ENCODE measurements at places on chromosomes 13 and 19.

GRCh38 chr13:52615812-52616211 lies 26.4 kb upstream of the HNRNPA1L2 start:
- DNase-seq = no peak

GRCh38 chr19:3184847-3185460 lies 776 bp upstream of the NCLN start:
- DNase-seq = no peak

GRCh38 chr19:8321986-8322637 lies 816 bp downstream of the RPS28 start:
- DNase-seq = no peak

- DNase-seq = no peak
These were observed 318.4 kb downstream of the DCLK1 start for GRCh38 chr13:35812736-35813135.

GRCh38 chr13:29474991-29475390 lies 120.5 kb downstream of the SLC7A1 start:
- DNase-seq = no peak

DNA sequence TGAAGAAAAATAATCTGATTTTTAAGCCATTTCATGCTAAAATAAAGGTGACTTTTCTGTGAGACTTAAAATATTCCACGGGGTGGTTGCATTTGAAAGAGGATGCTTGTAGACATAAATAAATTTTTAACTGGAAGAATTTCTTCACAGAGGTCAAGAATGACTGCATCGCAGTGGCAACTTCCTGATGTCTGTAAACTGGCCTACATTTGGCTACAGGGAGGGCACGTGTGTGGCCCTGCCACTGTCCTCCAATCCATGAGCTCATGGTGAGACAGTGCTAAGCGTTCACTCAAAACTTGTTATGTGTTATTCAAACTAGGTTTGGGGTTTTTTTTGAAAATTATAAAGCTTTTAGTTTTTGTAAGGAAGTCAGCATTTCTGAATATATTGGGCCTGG lies 1089.3 kb downstream of the EFNB2 start:
- no peak for DNase-seq

DNA sequence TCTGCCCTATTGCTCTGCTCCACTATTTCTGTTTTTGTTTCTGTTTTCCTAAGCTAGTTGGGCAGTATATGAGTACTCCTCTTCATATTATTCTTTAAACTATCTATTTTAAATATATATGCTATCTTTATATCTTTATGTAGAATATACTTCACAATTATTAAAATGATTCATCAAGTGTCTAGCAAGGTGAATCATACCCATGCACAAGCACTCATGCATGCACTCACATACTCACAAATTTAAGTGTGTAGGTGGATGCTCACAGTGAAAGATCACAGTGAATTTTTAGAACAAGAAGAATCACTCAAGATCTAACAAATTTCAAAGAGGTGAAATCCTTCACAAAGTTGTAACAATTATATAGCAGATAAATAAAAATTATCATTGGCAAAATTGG lies 435.6 kb upstream of the SLITRK5 start:
- no peak for DNase-seq

DNA sequence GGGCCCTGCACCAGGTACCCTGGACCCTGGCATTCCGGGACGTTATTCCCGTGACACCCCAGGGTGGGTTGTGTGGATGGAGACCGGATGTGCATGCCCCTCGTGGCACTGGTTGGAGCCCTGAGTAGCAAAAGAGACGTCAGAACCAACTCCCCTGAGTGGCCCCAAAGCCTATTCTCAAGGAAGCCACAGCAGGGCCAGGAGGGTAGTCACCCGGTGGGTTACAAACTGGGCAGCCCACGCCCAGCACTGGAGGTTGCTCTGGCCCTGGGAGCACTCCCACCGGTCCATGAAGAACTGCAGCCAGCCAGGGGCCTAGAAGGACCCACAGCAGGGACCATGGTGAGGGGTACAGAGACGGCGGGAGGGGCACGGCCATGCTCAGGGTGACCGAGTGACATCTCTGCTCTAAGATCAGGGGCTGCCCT lies 7.5 kb downstream of the KLF16 start:
- no peak for DNase-seq

DNA sequence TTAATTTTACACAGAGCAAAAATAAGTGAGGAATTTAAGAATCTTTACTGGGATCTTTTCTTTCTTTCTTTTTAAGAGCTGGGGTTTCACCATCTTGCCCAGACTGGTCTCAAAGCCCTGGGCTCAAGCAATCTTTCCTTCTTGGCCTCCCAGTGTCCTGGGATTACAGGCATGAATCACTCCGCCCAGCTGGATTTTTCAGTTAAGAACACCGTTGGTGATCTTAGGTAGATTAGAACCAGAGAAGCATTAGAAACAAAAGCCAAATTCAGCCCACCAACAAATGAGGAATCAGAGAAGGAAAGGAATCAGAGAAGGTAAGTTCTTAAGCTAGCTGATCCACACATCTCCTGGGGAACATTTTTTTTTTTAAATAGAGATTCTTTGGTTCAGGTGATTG lies 34.2 kb downstream of the EPSTI1 start:
- no peak for DNase-seq

DNA sequence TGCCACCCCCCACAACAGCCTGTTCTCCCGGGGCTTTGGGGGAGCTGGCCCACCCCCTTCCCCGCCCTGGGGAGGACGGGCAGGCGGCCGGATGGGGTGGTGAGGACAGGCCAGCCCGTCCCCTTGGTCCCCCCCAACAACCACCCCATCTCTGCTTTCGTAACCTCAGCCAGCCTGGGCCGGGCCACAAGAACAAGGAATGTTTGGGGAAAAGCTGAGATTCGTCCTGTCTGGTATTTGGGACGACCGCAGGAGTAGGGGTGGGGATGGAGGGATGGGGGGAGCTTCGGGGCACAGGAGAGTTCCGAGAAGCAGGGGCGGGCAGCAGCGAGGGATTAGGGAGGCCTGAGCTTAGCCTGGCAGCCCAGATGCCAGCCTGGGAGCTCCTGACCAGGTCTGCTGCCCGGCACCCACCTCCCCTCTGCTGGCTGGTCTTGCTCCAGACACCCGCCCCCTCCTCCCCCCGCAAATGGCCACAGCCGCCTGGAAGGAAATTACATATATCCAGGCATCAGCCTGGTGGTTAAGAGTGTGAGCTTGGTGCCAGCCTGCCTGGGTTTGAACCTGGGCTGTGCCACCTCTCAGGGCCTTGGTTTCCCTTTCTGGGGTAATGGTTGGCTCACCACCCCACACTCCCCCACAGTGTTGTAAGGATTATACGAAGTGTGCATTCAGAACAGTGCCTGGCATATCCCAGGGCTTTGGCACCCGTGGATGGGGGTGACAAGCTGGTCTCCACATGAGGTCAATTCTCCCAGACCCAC lies at the start of gene PODNL1:
Gene PODNL1 (minus strand): TSS at position 117 of the 764 bp plus-strand sequence. CDS start 236 bp downstream, outside the sequence.
- no peak for DNase-seq

GRCh38 chr13:57865600-57866294 lies 234.2 kb downstream of the PCDH17 start:
- DNase-seq = peak; percentile 0

GRCh38 chr13:41825691-41826090 lies 135.2 kb downstream of the VWA8 start:
- DNase-seq = no peak

DNA sequence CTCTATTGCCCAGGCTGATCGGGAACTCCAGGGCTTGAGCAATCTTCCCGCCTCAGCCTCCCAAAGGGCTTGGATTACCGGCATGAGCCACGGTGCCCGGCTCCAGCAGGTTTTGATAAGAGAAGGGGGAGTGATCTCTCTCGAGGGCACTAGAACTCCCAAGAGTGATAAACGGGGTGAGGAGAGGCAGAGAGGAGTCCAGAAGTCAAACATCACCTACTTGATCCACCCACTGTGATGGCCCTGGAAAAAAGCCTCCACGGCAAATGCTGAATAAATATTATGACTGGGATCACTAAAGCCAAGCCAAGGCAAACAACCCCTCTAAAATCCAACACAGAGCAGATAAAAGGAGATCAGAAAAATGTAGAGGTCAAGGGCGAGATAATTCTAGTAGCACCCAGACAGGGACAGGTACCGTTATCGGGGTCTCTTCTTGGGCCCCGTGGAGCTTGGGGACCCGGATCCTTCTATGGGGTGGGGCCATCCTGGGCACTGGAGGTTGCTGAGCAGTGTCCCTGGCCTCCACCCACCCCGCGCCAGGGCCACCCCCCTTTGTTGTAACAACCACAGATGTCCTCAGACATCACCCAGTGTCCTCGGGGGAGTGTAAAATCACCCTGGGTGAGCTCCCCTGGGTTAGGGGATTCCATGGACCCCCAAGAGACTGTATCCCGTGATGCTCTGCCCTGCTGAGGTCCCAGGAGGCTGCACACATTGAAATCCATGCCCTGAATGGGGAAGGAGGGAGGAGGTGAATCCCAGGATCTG lies 3.7 kb upstream of the CREB3L3 start:
- DNase-seq = no peak

- DNase-seq = no peak
These were observed 610.6 kb upstream of the PRR20A start for GRCh38 chr13:56530096-56530495.

DNA sequence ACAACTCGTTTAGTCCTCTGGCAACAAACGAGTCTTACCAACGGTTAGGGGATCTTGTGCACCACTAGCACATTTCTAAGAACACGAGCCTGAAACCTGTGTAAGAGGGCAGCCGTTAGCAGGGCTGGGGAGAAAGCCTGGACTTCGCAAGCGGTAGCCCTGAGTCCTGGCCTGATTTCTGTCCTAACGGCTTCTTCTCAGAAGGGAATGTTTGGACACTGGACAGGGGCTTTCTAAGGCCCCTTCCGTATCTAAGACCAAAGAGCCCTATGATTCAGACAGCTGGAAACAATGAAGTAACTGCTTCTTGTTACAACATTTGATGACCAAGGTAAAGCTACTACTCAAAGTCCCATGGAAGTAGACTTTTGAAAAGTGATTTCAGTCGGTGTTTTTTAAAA lies 2.2 kb downstream of the ANKRD10 start:
- no peak for DNase-seq

DNA sequence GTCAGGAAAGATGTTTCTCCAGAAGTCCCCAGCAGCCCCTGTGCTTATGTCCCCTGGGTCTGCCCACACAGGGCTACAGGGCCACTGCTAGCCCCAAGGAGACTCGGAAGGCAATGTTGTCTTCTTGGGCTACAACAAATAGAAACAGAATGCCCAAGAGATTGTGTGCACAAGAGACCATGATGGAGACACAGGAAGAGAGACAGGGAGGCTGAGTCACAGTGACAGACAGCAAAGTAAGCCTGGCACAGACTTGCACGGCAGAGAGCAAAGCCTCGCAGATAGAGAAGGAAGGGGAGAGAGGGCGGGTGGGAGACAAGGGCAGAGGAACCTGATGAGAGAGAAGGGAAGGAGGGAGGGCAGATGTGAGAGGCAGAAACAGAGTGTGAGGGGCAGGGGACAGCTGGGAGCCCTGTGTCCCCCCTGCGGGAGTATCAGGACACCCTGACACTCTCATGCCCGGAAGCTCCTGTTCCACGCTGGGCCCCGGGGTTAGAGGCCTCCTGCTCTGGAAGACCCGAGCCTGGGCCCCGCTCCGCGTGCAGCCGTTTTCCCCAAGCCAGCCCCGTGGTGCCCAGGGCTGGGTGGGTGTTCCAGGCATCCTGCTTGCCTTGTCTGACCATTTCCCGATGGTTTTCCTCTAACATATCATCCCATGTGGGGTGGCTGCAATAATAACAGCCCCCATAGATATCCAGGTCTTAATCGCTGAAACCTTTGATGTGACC lies 2.7 kb upstream of the PLA2G4C start:
- DNase-seq = no peak

GRCh38 chr19:13089139-13089856 lies 13.4 kb downstream of the LYL1 start:
- no peak for DNase-seq

DNA sequence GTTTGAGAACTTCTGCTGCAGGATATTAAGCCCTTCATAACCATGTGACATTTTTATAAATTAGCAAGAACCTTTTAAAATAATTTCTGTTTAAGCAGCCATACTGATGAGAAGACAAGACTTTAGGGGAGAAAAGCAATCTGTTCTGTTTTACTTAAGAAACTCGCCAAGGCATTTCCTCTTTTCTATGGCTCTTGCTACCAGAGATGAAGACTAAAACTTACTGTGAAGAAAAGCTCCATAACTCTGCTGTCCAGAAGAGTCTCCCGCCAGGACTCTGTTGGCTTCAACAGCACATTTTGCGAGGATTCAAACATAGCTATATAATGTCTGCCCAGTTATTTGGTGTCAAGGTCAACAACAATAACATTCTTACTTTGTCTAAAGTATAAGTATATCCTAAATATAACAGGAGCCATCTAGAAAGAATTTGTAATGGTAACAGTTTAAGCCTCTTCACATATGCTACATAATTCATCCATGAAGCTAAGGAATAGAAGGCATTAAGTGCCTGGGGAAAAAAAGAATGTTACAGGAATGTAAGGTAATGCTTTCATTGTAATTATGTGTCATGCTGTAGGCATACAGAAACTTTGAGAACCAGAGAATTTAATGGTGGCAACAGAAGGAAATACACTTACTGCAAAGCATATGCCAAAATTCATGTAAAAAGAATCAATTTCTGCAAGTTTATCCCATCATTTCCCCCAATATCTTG lies 53.2 kb upstream of the EEF1AKMT1 start:
- DNase-seq = no peak

GRCh38 chr13:34867590-34867989 lies 74.5 kb upstream of the NBEA start:
- DNase-seq = no peak

DNA sequence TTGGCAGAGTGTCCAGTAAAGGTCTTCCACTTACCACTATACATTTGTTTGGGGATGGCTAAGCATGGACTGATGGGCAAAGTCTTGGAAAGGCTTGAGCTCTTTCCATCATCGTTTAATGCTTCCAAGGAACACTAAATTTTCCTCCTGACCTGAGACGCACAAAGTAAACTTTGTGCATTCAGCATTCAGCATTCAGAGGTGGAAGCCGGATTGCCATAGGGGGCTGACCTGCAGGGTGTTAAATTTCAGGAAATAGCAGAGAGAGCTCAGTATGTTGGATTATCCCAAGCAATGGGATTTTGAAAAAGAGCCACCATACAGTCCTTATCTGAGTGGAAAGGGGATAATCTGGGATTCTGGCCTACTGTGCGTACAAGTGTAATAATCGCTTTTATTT lies 14.0 kb downstream of the ZNF552 start:
- no peak for DNase-seq

GRCh38 chr19:19677579-19677978 lies 8.9 kb downstream of the ZNF101 start:
- DNase-seq = no peak

GRCh38 chr19:35299523-35300338 lies 7.8 kb downstream of the MAG start:
- DNase-seq = no peak

DNA sequence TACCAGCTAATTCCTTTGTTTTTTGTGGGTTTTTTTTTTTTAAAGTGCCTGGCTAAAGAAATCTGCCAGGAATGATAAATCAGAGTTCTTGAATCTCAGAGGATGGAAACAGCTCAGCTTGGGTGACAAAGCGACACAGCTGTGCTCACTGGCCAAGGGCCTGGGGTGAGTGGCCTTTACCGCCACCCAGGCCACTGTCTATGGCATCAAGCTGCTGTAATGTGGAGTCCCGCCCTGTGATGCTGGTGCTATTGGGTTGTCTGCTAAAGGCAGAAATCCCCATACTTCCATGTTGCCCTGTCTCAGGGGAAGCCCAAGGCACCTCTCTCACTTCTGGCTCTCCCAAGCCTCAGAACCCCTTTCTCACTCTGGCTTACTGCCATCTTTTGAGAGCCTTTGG lies 82.6 kb upstream of the FARP1 start:
- DNase-seq = no peak
